T-helper 2 cell (primary cell): ENCODE measurements at places on chromosomes 7 and 10.

DNA sequence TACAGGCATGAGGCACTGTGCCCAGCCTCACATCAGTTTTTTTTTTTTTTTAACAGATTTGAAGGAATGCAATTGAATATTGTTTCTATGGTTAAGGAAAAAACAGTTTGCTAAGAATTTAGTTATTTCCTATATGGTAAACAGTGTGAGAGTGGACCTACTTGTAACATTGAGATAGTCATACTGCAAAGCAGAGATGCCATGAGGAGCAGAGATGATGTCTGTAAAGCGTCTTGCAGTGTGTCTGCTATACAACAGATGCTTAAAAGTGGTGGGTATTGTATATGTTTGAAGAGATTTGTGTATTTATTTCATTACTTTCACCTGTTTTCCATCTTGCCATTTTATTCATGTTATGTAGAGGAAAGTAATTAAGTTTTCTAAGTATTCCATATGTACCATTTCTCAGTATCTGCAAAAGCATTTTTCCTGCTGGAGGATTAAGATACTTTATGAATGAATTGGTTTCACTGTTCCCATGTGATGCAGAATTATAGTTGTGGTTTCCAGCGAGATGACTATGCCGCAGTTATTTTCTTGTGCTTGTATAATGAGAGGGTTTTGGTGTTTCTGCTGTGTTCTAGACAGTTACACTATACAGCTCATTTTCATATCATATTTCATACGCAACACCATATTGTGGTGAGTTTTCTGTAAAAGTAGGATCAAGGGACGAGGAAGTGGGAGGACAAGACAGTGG lies 26.6 kb downstream of the TET1 start:
- no peak for DNase-seq

GRCh38 chr10:36171953-36172940 lies 530.2 kb upstream of the FZD8 start:
- DNase-seq = no peak

- no peak for DNase-seq
Measured at GRCh38 chr7:80977751-80978150, 58.9 kb upstream of the SEMA3C start.

DNA sequence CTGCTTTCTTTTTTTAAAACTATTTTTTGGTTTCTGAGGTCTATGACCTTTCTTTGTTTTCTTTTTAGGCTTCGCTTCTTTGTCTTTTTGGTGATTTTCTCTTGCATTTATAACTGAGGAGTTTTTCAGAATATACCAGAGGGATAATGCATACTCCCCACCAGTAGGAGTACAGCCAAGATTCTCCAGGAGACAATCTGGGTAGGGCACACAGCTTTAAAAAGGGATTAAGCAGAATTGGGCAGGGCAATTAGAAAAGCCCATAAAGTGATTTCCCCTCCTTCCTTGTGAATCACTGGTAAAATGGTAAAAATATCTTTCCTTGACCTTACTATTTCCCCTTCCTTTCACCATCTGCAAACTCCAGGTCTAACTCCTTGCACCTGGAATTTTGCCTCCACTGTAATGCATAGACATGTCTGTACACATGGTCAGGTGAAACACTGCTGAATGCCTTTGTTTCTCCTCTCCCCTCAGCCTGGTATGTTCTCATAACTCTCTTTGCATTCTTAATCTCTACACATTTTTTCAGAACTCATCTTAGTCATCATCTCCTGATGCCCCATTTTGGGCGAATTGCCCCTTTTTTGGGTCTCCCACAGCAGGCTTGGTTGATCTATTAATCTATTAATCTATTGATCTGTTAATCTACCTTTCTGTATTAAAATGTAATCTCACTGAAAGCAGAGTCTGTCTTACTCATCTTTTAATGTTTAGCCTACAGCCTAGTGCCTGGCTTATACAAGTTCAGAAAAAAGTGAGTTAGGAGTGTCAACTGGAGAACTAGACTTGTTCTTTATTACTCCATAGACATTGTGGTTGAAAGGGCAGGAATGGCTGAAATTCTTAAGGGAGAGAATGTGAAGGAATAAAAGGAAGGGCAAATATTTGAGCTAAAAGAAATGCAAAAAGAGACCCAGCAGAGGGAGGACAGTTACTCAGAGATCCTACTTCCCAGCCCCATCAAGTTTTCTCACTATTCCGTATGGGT lies 64.6 kb downstream of the MDFIC start:
- DNase-seq = no peak

DNA sequence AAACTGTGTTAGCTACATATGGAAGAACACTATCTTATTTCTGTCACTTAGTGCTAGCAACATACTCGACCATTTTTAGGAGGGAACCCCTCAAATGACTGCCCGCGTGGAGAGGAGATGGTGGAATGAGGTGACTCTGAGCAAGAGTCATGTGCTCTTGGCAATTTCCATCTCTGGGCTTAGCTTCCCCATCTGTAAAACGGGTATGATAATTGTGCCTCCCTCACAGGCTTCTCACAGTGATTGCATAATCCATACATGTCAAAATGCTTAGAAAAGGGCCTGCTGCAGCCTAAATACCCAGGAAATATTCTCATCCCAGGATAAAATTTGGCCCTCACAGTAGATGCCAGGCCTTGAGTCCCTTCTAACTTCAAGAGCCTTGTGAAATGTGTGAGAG lies 86.6 kb downstream of the WDFY4 start:
- DNase-seq = no peak

GRCh38 chr7:141359740-141360415 lies 191.3 kb upstream of the AGK start:
- DNase-seq = no peak

DNA sequence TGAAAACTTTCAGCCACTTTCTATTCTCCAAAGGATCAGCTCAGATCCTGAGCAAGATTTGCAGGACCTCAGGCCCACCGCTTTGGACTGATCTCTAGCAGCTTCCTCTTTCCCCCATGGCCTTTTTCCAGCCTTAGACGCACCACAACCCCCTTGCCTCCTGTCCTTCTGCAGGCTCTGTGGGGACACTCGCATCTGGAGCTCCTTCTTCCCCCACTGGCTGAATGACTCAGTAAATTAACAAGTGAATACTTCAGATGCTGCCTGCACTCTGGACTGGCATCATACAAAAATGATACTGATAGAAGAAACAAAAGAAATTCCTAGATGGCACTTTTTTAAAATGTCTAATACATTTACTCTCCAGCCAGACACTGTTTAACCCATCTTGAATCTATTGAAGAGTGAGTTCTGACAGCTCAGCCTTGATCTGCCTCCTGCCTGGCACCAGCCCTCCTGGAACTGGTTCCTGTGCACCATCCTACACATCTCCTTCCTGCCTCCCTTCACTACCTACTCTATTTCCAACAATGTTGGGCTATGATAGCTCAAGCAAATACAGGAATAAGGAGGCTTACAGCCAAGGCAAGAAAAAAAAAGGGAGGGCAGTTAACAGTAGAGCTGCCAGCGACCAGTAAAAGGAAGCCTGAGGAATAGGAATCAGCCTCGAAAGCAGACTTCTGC lies 3.3 kb downstream of the FRMPD2 start:
- no peak for DNase-seq

- DNase-seq = no peak
Measured at GRCh38 chr10:97311111-97311626, 7.9 kb upstream of the FRAT1 start.

DNA sequence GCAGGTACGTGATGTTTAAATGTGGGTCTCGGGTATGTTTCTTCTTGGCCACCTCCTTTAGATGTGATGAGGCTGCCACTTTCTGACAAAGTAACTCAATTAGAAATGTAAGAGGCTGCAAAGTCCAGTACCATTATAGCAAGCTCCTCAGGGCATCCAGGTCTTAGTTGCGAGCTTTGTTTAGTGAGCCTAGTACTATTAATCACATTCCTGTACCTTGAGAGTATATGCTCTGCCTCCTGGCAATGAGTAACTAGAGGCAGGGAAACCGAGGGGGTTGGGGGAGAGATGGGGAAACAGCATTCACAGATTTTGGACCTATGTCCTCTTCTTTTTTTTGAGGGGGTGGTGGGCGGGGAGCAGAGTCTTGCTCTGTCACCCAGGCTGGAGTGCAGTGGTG lies 131.8 kb downstream of the GFRA1 start:
- no peak for DNase-seq

DNA sequence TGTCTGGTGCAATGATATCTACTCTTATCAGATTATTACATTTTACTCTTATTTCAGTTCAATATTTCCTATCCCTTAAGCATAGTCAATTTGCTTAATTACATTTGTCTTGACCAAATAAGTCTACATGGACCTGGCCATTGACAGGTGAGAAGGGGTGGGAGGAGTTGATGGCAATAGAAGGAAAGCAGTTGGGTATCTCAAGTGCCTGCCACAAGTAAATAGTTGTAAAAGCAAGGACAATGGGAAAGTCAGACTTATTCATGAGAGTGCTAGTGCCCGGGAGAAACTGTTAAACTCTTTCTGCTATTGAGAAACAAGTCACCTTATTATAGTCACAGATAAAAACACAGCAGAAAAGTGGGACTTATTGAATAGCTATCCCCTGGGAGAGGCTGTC lies 32.4 kb upstream of the HGF start:
- DNase-seq = no peak

GRCh38 chr10:69703766-69704630 lies 74.0 kb downstream of the FAM241B start:
- DNase-seq = no peak

GRCh38 chr7:121202125-121202524 lies 126.7 kb upstream of the WNT16 start:
- DNase-seq = no peak

GRCh38 chr7:36690514-36691187 lies 33.6 kb downstream of the AOAH start:
- no peak for DNase-seq

GRCh38 chr7:34471844-34472243 lies 186.2 kb upstream of the NPSR1 start:
- no peak for DNase-seq

DNA sequence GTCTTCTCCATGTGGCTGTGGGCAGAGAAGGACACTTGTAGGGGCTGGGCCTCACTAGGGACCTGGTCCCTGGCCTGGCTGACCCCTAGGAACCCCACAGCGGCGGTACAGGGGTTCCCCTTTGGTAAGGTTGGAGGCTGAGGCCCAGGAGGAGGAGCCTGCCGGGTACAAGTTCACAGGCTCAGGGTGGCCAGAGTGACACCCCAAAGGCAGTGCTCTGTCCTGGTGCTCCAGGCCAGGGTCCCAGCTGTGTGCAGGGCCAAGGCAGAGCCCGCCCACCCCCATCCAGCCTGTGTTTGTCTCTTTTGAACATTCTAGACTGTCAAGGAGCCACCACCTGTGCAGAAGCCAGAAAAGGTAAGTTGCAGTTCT lies 23.3 kb downstream of the ANTXRL start:
- no peak for DNase-seq

- DNase-seq = no peak
Measured at GRCh38 chr7:23014681-23015080, 751 bp upstream of the HYCC1 start.

DNA sequence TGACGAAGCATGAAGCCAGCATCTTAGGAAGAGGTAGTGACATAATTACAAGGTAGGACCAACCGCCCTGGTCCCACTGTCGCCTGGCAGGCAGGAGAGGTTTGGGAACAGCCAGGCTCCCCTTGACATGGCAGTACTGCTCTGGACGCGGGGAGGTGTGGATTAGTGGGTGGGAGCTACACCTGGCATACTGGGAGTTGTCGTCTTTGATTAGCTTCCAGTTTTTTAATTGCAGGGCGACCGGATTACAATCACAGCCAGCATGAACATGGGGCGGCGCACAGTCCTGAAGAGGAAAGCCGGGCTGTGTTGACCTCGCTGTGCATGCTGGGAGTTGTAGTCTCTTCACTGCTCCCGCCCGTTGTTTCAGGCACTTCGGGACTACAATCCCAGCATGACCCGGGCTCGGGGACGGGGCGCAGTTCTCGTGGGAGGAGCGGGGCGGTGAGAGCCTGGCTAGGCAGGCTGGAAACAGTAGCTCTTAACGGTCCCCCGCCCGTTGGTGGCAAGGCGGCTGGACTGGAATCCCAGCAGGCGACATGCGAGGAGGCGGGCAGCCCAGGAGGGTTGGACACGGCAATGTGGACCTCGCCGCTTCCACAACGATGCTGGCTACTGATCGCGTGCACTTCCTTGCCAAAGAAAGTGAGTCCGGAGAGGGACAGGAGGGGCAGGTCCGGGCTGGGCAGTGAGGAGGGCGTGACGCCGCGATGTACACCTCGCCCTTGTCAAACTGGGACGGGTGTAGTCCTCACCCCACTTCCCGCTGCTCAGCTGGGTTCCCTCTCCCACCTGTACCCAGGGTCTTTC lies 98.0 kb upstream of the ZNF722 start:
- DNase-seq = peak; percentile 87

DNA sequence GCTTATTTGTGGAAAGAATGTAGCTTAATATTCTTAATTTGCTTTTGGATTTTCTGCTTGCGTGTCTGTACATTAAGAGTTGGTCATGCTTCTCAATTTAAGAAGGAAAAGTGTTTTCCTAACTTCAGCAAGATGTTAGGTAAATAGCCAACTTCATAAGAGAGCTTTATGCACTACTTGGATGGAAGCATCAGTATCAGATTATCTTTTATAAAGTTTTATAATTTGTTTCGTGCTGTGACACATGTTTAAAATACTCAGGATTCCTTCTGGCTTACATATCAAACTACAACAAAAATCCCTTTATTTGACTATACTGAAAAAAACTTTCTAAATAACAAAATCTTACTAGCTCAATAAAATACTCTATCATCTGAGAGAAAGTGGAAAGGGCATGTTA lies 34.8 kb upstream of the AGR2 start:
- DNase-seq = no peak

DNA sequence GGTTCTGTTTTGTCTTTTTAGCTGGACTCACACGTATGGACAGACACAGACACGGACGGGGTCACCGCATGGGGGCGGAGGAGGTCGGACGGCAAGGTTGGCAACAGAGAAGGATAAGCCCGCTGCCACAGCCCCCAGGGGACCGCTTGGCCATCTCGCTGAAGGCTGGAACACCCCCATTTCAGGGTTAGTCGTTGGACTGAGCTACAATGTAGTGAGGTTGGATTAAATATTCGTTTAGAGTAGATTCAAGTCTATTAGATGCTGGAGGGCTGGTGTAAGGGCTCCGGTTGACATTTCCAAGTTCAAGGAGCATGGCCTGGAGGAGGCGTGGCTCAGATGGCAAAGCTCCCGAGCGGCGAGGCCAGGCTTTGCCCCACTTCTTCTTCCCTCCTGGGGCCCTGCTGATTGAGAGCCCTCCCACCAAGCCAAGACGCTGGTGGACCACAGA lies 35.2 kb downstream of the PPIF start:
- DNase-seq = no peak

GRCh38 chr7:156174428-156174827 lies 362.2 kb upstream of the SHH start:
- no peak for DNase-seq
